ENCODE measurements at places on chromosomes 13 and 19.
A peak's percentile ranks its signal among the peaks of the same experiment; 100 is the strongest.

- no peak for DNase-seq
Observed at GRCh38 chr13:105201351-105201750, 1334.1 kb downstream of the EFNB2 start.

GRCh38 chr19:8611391-8611876 is 919 bp upstream of the ADAMTS10 start:
- no peak for DNase-seq

- no peak for DNase-seq
Observed at GRCh38 chr13:20782116-20782708, 8.5 kb upstream of the EEF1AKMT1 start.

- DNase-seq, result no peak
Observed at GRCh38 chr13:113890774-113891480, 27.1 kb upstream of the GAS6 start.

GRCh38 chr19:5628461-5628860 is 5.6 kb downstream of the SAFB start:
- DNase-seq, result no peak

DNA sequence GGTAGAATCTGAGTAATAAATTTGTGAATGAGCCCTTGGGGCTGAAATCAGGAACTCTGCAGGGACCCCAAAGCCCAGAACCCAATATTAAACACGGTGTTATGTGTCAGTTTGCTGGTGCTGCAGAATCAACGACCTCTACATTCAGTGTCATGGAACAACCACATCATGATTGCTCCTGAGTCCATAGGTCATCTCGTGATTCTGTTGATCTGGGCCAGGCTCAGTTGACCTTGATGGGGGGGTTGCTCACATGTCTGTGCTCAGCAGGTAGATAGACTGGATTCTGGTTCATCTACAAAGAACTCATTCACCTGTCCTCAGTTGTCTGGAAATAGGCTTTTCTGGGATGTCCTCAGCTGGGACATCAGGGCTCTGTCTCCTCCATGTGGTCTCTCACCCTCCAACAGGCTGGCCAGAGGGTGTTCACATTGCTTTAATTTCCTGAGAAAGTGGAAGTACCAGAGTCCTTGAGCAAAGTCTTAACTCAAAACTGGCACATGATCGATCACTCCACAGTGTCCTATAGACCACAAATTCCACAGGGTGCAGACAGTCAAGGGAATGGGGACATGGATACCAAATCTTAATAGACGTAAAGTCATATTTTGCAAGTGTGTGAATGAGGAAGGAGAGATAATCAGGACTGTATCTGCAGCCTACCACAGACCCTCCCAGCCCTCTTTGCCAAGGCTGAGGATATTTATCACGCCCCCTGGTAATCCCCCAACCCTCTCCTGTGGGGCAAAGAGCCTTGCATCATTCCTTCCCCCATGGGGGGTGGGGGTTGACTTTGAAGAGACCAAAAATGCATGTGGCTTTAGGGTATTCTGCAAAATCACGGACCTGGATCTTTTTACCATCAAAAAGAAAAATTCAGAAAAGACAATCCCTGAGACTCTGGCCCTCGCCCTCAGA is 39.3 kb upstream of the IGFL1 start:
- no peak for DNase-seq

GRCh38 chr13:27310946-27311345 is 40.3 kb downstream of the RASL11A start:
- DNase-seq, result no peak

DNA sequence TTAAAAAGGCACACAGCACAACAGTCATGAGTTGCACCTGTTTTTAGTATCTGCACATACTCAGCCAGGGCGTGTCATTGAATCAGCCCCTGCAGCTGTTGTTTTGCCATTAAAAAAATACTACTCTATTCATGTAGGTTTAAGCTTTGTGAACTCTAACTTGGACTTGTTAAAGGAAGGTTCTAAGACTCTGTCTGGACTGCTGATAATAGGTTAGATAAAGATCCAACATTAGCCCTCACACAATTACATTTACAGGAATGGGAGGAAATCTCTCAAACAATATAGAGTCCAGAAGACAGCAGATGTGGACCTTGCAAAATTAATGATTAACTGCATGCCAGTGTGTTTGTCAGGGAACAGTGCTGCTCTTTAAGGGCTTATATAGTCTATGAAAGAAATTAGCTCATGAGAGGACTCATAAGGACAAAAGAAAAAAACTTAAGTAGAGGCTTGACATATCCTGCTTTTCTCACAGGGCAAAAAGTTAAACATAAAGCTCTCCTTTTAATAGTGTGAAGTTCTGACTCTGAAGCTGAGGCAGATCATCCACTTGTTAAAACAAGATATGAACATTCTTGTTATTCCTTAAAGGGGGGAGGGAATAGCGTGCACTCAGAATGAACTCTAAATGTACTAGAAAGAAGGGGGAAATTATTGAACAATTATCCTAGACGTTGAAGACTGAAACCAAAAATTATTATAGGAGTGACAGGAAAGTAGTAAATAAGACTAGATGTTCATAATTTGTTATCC is 243.6 kb downstream of the NDFIP2 start:
- DNase-seq, result no peak

GRCh38 chr19:50836543-50837195 is 3.3 kb upstream of the KLK15 start:
- DNase-seq, result no peak

DNA sequence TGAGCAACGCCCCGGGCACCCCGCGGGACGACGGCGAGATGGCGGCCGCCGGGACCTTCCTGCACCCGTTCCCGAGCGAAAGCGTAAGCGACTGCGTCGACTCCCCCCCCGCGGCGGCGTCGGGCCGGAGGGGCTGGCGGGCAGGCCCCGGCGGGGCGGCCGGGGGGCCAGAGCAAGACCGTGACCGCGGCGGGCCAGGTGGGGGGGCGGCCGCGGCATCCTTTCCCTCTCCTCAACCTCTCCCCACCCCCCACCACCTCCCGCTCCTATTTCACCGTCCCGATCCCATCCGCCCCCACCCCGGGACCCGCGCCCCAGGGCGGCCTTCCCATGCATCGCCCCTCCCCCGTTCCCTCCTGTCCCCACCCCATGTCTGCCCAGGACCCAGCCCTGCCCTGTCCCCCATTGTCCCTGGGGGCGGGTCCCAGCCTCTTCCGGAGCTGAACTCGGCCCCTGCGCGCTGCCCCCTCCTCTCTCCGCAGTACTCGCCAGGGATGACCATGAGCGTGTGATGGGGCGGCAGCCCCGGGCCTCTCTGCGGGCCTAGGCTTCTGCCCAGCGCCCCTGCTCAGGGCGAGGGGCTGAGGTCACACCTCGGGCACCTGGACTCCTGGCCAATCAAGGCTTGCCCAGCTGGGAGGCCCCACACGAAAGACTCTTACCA is 4.1 kb downstream of the ISYNA1 start:
- no peak for DNase-seq

GRCh38 chr19:18774107-18774506 is 17.0 kb downstream of the COMP start:
- no peak for DNase-seq

GRCh38 chr19:51680474-51680873 is 12.7 kb upstream of the SPACA6 start:
- no peak for DNase-seq

DNA sequence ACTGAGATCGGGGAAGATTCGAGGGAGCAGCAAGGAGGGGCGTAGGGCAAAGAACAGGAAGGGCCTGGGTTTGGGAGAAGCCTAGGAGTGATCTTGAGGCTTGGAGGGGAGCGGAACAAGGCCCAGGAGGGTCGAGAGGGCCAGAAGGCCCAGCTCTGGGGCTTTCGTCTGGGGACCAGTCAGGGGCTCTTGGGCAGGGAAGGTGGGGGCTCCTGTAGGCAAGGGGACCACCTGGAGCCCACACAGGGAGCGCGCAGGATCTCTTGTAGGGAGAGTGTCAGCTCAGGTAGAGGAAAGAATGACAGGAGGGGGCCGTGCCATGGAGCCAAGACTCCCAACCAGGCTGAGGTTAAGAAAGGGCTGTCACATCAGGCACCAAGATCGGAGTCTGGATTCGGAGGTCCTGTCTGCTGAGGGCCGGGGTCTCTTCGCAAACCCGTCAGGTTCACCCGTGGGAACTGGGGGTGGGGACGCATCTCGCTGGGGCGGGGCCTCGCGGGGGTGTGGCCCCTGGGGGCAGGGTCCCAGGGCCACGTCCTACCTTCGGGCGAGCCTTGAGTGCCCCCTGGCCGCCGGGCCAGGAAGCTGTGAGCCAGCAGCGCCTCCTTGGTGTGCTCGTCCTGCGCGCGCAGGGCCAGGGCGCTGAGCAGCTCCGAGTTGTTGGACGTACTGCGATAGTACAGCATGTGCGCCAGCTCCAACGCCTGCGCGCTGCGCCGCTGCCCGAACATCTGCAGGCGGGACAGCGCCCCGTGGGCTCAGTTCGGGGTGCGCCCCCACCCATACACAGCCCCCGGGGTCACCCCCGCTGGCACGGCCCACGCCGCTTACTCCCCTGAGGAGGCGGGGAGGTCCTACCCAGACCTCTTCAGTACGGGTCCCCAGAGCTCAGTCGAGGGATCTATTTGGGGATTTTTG is 8.4 kb downstream of the EMP3 start:
- DNase-seq, result peak; percentile 95

DNA sequence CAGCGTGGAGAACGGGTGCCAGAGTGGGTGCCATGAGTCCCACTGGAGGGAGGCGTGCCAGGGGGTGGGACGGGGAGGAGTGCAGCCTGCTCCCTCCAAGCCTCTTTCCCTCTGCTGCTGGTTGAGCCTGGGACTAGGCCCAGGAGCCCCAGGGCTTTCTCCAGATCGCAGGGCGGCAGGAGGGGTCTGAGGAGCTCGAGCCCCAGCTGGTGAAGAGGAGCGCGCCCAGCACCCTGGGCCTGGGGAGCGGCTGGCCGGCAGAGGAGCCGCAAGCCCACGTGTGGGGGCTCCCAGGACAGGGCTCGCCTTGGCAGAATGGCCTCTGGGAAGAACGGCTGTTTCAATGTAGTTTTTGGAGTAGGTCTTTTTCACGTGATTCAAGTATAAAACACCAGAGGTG is 12.2 kb upstream of the DCUN1D2 start:
- DNase-seq, result no peak

- no peak for DNase-seq
Observed at GRCh38 chr19:7665076-7665475, 3.8 kb upstream of the RETN start.

GRCh38 chr19:925087-925525 is 729 bp upstream of the ARID3A start:
- peak; percentile 64 for DNase-seq

- DNase-seq, result no peak
Observed at GRCh38 chr13:79070343-79070974, 335.6 kb downstream of the RBM26 start.

DNA sequence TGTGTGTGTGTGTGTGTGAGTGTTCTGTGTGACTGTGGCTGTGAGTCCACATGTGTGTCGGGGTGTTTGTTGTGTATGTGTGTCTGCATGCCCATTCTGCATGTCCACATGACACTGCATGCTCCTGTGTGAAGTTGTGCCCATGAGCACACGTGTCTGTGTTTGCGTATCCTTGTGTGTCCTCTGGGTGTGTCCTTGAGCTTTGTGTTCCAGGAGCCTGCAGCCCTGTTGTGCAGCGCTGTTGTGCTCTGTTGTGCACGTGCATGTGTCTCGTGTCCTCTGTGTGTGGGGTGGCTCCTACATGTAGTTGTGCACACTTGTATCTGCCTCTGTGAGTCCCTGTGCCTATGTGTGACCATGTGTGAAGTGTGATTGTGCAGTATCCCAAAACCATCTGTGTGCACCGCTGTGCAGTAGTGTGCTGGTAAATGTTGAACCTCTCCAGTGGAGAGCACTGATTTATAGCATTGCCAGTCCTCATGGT is 2.2 kb upstream of the ARHGEF18 start:
- DNase-seq, result no peak

- no peak for DNase-seq
Observed at GRCh38 chr13:25990801-25991200, 61.0 kb downstream of the SHISA2 start.

- DNase-seq, result no peak
Observed at GRCh38 chr13:39998166-39998565, 342.7 kb downstream of the COG6 start.

GRCh38 chr19:28257396-28257795 is 955.6 kb downstream of the UQCRFS1 start:
- DNase-seq, result no peak

- no peak for DNase-seq
Observed at GRCh38 chr13:80441968-80442367, 101.0 kb upstream of the SPRY2 start.

DNA sequence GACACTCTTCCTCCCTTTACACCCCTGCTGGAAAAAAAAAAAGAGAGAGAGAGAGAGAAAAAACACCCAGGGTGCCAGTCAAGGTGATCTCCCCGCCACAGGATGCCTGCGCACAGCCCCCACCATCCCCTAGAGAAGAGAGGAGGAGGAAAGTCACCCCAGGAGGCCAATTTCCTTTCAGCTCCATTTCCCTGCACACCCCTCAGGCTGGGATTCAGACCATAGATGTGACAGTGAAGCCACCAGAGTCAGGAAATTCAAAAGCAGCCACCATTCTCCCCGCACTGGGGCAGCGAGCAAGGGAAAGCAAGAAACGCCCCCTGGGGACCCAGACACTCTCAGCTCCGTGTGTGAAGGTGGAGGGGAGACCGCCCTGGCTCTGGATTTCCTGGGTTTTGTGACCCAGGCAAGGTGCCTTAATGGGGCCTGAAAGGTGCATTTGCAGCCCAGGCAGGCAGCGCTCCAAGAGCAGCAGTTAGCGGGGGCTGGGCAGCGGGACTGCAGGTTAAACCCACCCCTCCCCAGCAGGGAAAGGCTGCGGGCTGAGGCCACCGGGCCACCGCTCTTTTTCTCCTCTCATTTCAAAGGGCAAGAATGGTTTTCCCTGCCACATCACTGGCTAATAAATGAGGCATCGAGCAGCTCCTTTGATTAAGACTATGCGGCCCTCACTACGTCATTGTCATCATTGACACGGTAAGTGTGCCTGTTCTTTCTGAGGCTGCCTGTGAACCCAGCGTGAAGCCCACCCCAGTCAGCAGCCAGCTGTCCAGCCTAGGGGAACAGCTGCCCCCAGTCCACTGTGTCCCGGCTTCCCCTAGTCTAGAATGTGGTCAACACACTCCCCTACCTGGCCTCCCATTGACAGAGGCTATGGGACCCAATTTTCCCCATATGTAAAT is 83.8 kb upstream of the TM9SF2 start:
- DNase-seq, result no peak

- peak; percentile 70 for DNase-seq
Observed at GRCh38 chr19:518598-519231, 11.4 kb downstream of the TPGS1 start.

- no peak for DNase-seq
Observed at GRCh38 chr19:49408816-49409440, 14.3 kb downstream of the PTH2 start.

- no peak for DNase-seq
Observed at GRCh38 chr13:114077099-114077932, 55.1 kb downstream of the RASA3 start.

- DNase-seq, result no peak
Observed at GRCh38 chr13:112861876-112862615, 107.0 kb upstream of the MCF2L start.

Measured in CD4-positive, alpha-beta T cell treated with Interleukin-1 beta for 1 hour (primary cell).